ENCODE measurements at places on chromosomes 2 and 18.

GRCh38 chr2:9392898-9393765 is 30.2 kb downstream of the ITGB1BP1 start:
- no peak for ATAC-seq

DNA sequence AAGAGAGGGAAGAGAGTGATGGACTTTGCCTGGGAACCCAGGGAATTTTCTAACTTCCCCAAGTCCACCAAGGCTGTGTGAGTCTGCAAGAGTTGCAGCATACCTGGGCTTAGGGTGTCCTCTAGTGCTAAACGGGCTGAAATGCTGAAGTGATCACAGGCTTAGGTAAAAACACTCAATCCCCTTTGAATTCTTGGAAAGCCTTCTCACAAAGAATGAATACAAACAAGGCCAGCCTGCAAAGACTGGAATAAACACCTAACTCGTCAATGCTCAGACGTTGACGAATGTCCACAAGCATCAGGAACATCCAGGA is 30.0 kb upstream of the BMP10 start:
- no peak for ATAC-seq

DNA sequence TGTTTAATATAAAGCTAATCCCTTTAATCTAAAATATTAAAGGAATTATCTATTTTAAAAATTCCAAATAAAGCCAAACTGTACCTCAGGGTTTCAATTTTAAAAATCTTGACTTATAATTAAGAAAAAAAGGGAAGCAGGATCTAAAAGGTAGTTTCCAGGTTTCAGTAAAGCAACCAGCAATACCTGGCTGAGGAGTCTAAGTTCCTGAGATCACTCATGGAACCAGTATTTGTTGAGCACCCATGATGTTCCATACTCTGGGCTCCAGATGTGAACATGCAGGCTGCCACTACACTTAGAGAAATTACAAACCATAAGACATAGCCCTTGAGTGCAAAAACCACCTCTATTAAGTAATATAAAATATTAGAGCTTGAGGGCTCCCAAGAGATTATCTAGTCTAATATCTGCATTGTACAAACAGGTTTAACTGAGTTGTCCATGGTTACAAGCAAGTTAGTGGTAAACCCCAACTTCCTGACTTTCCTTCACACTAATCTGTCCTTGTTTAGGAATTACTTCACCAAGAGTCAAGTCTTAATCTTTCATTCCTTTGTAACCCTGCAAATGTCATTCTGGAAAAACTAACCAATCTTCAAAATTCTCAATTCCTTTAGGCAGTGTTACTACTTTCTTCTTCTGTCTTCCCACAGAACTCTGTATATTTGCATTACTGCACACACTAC is 49.2 kb downstream of the CLASP1 start:
- ATAC-seq, result peak; percentile 33

GRCh38 chr18:14945286-14945685 is 197.3 kb downstream of the ANKRD30B start:
- no peak for ATAC-seq

- no peak for ATAC-seq
Observed at GRCh38 chr2:240595381-240596079, 9.0 kb downstream of the CAPN10 start.

DNA sequence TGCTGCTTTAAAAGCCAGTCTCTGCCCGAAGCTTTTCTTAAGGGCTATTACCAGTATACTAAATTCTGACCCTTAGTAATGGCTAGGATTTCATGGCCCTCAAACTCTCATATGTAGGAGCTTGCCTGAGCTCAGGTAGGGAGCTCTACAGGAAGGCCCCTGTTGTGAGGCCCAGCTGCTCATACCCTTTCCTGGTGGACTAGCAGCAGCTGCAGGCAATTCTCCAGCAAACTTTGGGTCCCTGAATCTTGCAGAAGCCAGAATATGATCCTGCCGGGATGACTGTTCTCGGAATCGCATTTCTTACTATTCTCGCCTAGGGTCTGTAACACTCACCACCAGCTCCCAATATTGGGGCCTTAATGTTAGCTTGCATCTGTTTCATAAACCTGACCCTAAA is 106.4 kb upstream of the SERTAD2 start:
- no peak for ATAC-seq

- ATAC-seq, result peak; percentile 41
Observed at GRCh38 chr18:55321265-55322177, 266.5 kb downstream of the TCF4 start.

DNA sequence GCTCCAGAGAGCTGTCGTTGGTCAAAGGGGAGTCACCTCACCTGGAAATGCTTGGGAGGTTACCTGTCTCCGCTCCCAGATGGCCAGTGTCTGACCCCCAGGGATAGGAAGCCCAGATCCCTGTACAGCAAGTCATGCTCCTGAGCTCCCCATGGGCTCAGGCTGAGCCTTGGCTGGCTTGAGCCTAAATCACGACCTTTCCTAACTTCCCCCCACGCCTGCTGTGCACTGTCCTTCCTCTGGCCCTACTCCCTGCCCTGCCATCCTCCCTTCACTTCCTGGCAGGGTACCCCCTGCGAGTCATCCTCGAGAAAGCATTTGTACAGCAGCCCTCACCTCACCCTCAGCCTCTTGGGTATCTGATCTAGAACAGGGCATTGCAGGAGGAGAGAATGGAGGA is 9.2 kb upstream of the HDAC4 start:
- no peak for ATAC-seq

DNA sequence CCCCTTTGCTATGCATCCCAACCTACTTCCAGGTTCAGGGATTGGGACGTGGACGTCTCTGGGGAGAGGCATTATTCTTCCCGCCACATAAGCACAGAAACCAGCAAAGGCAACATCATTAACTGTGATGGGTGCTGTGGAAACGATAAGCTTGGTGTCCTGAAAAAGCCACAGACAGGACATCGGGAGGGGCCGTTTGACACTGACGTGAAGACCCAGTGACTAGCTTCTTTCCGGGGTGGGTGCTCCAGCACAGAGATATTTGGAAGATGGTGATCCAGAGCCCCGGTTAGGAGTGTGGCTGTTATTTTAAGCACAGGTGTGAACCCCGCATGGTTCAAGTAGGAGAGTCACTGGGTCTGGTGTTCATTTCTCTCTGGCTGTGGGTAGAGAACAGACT is 163.8 kb upstream of the HDAC4 start:
- ATAC-seq, result no peak

Measured in activated CD4-positive, CD25-positive, alpha-beta regulatory T cell treated with anti-CD3 and anti-CD28 coated beads, Interleukin-2, amount 50 U/mL, for 24 hours (primary cell).